BJ (cell line): ENCODE measurements at places on chromosomes 11 and 22.

DNA sequence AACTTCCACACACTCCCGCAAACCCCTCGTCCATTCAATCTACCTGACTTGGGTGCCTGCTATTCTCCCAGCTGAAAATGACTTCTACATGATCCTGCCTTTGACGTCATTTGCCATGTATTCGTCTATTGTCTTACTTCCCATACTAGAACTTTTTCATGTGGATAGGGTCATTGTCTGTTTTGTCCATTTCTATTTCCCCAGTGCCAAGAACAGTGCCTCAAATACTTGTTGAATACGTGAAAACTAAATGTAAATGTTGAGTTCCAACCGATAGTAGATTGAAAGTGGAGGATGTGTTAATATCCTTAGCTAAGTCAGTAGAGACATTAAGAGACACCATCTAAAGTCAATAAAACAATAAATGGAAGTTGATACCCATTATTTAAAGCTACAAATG is 935 bp downstream of the TRIM68 start:
- no peak for DNase-seq

DNA sequence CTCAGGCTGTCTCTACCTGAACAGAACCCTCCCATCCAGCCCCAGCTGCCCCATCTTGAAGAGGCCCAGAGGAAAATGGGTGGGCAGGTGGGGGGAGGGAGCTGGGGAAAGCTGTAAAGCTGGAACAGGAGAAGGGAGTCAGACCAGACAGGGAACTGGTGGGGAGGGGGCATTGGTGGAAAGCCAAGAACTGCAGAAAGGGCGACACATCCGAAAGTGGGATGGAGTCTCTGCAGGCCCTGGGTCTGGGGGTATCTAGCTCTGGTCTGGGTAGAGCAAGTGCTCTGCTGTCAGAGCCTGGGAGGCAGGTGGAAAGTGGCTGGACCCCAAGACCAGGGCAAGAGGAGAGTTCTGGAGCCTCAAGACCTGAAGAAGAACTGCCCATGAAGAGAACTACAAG is 7.7 kb downstream of the TMPRSS13 start:
- DNase-seq = no peak

GRCh38 chr11:102914238-102915043 is 39.7 kb upstream of the MMP12 start:
- DNase-seq = no peak

- DNase-seq = no peak
Observed at GRCh38 chr11:67119585-67120391, 725 bp downstream of the KDM2A start.

GRCh38 chr11:71388637-71389235 is 59.5 kb downstream of the DHCR7 start:
- DNase-seq = no peak

- no peak for DNase-seq
Observed at GRCh38 chr11:29781268-29781667, 235.6 kb downstream of the KCNA4 start.

GRCh38 chr11:118370774-118371173 is 11.4 kb downstream of the UBE4A start:
- no peak for DNase-seq

- DNase-seq = no peak
Observed at GRCh38 chr22:45549762-45550378, 47.2 kb downstream of the FBLN1 start.

- no peak for DNase-seq
Observed at GRCh38 chr22:45531441-45532234, 29.0 kb downstream of the FBLN1 start.

DNA sequence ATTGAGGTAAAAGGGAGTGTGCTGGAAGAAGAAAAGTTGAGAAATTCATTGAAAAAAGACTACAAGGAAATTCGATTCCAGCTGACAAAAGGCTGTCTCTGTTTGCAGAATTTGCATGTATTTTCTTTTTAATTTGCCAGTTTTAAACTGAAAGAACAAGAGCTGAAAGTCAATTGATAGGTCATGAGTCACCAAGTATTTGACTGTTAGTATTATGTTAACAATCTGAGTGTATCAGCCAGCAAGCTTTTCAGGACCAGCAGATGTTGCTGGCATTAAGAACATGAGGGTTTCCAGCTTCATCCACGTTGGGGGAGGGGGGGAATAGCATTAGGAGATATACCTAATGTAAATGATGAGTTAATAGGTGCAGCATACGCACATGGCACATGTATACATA is 726.7 kb downstream of the METTL15 start:
- peak; percentile 63 for DNase-seq

GRCh38 chr11:129691142-129691541 is 124.5 kb upstream of the TMEM45B start:
- no peak for DNase-seq

DNA sequence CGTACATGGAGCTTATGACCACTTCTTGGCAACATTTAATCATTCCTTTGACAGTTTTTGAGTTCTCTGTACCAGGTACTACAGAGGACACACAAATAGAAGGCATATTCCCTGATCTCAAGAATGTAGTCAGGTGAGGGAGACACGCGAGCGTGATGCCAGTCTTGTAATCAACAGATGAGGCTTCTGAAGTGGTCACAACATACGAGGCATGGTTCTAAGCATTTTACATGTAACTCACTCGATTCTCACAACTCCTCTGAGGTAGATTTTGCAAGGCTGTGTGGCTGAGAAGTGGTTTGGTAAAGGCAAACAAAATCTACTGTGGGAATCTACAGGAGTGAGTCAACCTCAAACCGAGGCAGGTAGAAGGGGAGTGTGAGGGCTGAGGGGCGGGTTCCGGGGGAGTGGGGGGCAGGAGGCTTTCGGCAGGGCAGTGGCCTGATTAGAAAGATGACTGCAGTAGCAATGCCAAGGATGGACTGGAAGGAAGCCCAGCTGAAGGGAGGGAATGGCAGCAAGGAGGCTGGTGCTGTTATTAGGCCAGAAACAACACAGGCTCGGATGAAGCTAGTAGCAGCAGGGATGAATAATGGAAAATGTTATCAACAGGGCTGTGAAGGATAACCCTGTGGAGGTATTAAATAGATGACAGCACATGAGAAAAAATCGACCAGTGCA is 63.8 kb downstream of the ST14 start:
- no peak for DNase-seq

- DNase-seq = no peak
Observed at GRCh38 chr11:8178297-8178696, 9.5 kb upstream of the RIC3 start.

GRCh38 chr11:14446701-14447169 is 52.9 kb downstream of the COPB1 start:
- peak; percentile 76 for DNase-seq
